Fibroblast of lung (primary cell): ENCODE measurements at places on chromosomes 2 and 18. TPM values are rescaled to one million over a fixed set of nuclear protein-coding genes. Genes with fewer than 3 reads are reported as not detected.

DNA sequence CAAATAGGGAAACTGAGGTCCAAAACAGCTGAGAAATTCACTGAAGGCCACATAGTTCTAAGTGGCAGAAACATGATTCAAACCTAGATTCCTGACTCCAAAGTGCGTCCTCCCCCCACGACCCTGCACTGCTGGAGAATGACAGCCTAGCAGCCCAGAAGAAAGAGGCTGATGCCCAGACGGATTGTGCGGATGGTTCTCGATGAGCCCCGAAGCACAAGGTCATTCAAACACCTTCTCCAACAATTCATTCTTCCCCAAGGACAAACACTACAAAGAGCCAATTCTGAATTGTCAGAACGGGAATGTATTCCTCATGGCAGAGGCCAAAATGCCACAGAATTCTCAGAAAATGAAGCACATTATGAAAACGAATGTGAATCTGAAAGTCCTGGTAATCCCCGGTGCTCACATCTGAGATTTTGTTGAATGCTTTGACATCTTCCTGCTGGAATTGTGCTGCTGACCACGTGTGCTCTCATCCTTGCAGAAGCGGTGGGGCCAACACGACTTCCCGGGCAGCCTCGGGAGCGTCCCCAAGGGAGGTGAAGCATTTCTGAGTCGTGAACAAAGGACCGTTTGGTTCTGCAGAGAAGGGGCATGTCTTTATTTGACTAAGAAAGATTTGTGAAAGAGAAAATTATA is 337.0 kb downstream of the EIPR1 start:
- H3K36me3 ChIP-seq: no peaks in the 10 kb centered on the region
- H3K4me3 ChIP-seq: no peak overlapping the region
- no peak for DNase-seq
- no peaks in the 10 kb centered on the region for H3K4me1 ChIP-seq
- H3K27ac ChIP-seq: no peak overlapping the region

DNA sequence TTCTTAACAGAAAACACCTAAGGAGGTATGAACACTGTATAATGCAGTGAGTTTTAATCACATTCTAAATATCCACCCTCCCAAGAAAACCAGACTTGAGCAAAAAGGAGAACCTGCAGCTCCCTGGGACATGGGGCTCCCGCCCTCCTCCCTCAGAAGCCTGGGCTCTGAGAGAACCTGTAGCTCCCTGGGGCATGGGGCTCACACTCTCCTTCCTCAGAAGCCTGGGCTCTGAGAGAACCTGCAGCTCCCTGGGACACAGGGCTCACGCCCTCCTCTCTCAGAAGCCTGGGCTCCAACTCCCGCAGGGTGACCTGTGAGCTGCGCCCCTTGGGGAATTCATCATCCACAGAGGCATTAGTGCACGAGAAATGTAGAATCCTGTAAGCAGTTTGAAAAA is 222.9 kb downstream of the SNTG2 start:
- DNase-seq: no peak
- H3K36me3 ChIP-seq: no peaks in the 10 kb centered on the region
- no peak overlapping the region for H3K4me3 ChIP-seq

- no peak overlapping the region for H3K4me3 ChIP-seq
- no peak overlapping the region for H3K27ac ChIP-seq
- H3K27me3 ChIP-seq: no peaks in the 10 kb centered on the region
- H3K36me3 ChIP-seq: no peaks in the 10 kb centered on the region
Observed at GRCh38 chr18:32717126-32717525, 55.7 kb downstream of the KLHL14 start.

DNA sequence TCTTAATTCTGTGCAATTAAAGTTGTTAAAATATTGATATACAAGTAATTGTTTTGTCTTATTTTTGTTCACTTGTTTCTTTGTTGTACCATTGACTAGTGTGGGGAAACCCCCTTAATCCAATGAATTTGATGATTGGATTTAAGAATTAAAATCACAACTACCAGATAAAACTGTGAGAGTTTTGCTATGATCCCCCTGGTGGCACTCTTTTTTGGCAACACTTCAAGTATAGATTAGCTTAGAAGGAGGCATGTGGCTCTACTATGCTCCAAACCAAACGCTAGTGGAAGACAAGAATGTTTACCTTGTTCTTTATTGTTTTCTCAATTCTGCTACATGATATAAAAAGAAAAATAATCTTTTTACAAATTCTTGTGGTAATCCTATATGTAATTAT is 477.8 kb upstream of the ETAA1 start:
- H3K27me3 ChIP-seq: no peaks in the 10 kb centered on the region
- no peak for DNase-seq
- H3K4me1 ChIP-seq: peaks cover 1% of the 10 kb centered on the region
- no peak overlapping the region for H3K27ac ChIP-seq
- H3K36me3 ChIP-seq: no peaks in the 10 kb centered on the region

- H3K4me3 ChIP-seq: no peak overlapping the region
- DNase-seq: peak; percentile 85
- no peaks in the 10 kb centered on the region for H3K4me1 ChIP-seq
- H3K27me3 ChIP-seq: no peaks in the 10 kb centered on the region
- no peaks in the 10 kb centered on the region for H3K36me3 ChIP-seq
- no peak overlapping the region for H3K27ac ChIP-seq
Observed at GRCh38 chr2:226601881-226602662, 197.5 kb downstream of the IRS1 start.

GRCh38 chr2:3405307-3405706 is 25.8 kb downstream of the TRAPPC12 start:
- no peaks in the 10 kb centered on the region for H3K4me1 ChIP-seq
- H3K27me3 ChIP-seq: no peaks in the 10 kb centered on the region
- no peak for DNase-seq

- no peaks in the 10 kb centered on the region for H3K4me1 ChIP-seq
- no peaks in the 10 kb centered on the region for H3K36me3 ChIP-seq
- H3K27me3 ChIP-seq: no peaks in the 10 kb centered on the region
- no peak overlapping the region for H3K4me3 ChIP-seq
Observed at GRCh38 chr2:40690036-40690435, 238.1 kb upstream of the SLC8A1 start.

DNA sequence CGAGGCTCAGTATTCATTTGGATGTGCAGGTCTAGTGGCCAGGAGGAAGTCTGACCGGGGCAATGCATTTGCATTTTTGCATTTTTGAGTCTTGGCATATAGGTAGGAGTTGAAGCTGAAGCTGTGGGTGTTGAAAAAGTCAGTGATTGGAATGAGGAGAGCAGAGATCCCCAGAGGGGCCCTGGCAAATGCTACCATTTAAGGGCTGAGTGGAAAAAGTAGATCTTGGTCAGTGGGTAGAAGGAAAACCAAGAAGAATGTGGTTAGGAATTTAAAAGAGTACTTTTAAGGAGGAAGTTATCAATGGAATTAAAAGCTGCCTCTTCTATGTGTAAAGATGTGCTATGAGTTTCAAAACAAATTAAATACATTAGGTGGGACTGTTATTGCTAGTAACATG is 143.0 kb downstream of the ZEB2 start:
- H3K4me3 ChIP-seq: no peak overlapping the region
- H3K4me1 ChIP-seq: peaks cover 3% of the 10 kb centered on the region
- peak; percentile 76 for DNase-seq
- H3K27ac ChIP-seq: no peak overlapping the region

DNA sequence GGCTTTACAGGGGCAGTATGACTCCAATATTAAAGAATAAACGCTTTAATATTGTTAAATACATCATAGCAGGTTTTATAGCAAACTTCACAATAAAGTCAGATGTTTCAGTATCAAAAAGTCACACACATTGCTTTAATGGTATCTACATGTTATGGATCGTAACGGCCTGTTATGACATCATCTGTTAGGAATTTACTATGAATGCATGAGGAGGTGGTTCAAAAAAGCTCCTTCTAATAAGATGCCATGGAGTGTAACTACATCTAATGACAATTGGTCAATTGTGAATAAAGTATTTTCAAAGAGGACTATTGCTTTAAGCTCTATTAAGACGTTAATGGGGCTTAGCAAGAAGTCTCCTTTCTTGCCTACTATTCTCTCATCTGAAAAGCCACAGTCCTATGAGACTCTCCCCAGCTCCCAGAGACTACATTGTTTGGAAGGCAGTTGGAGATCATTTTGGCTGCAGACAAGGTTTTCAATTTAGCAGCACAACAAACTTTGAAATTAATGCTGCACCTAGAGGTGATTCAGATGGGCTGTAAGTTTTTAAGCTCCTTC is 300.7 kb upstream of the MEIS1 start:
- no peak for DNase-seq
- no peaks in the 10 kb centered on the region for H3K4me1 ChIP-seq
- no peak overlapping the region for H3K27ac ChIP-seq
- H3K4me3 ChIP-seq: no peak overlapping the region
- no peaks in the 10 kb centered on the region for H3K27me3 ChIP-seq

DNA sequence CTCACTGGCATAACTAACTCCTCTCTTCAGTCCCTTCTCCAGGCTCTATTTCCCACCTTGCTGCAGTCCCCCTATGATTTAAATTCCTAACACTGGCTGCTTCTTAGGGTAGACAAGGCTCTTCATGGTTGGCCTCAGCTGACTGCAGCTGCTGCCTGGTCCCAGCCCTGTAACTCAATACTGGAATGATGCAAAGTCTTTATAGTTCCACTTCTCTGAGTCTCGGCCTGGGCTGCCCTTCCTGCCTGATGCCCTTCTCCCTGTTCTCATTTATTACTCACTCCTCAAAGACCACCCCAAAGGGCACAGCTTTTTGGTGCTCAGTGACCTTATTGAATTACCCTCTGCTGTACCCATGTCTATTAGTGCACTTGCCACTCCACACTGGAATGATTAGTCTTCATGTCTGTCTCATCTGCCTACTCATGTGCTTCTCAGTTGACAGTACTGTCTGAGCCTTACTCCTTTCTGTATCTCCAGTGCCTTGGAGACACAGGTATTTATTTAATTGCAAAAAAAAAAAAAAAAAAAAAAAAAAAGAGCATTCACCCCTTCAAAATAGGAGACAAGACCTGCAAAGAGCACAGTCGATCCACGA is 199.4 kb upstream of the REV1 start:
- H3K27me3 ChIP-seq: no peaks in the 10 kb centered on the region
- no peaks in the 10 kb centered on the region for H3K36me3 ChIP-seq

GRCh38 chr18:21747268-21747667 is 6.7 kb downstream of the MIB1 start:
- no peak overlapping the region for H3K27ac ChIP-seq
- no peak for DNase-seq
- no peaks in the 10 kb centered on the region for H3K36me3 ChIP-seq
- H3K27me3 ChIP-seq: no peaks in the 10 kb centered on the region

DNA sequence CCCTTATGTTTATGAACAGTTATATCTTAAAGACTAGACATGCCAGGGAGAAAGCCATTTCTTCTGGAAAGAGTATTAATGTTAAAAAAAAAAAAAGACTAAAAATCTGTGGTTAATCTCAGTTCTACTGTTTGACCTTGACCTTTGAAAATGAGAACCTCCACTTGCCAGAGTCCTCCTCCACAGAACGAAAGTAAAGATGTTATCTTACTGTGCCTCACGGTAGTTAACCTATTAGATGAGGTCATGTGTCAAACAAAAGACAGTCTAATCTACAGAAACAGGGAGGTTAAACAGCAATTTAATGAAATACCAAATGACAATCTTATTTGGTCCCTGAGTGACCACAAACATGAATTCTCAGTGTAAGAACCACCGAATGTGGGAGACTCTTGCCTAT is 51.2 kb downstream of the SLC14A2 start:
- DNase-seq: no peak
- peaks cover 15% of the 10 kb centered on the region for H3K4me1 ChIP-seq
- no peaks in the 10 kb centered on the region for H3K27me3 ChIP-seq
- no peak overlapping the region for H3K4me3 ChIP-seq

- H3K4me1 ChIP-seq: no peaks in the 10 kb centered on the region
- peaks cover 55% of the 10 kb centered on the region for H3K27me3 ChIP-seq
- DNase-seq: peak; percentile 64
- H3K27ac ChIP-seq: no peak overlapping the region
- H3K4me3 ChIP-seq: no peak overlapping the region
Observed at GRCh38 chr2:232389327-232389726, 10.8 kb downstream of the ALPP start.

The TRIM43 gene
- polyA plus RNA-seq: not detected in 2 replicates

The CFAP210 gene
- not detected in 2 replicates for polyA plus RNA-seq

The CELF4 gene
- polyA plus RNA-seq: not detected in 2 replicates

The GMCL1 gene
- polyA plus RNA-seq: 7.6 and 12.4 TPM in 2 replicates

The ADAM23 gene
- polyA plus RNA-seq: 2.7 and 9.5 TPM in 2 replicates

The ZEB2 gene
- 62.7 and 130 TPM in 2 replicates for polyA plus RNA-seq

The COL5A2 gene
- polyA plus RNA-seq: 93.1 and 353 TPM in 2 replicates

The PDE1A gene
- 4.0 and 5.4 TPM in 2 replicates for polyA plus RNA-seq

The TFCP2L1 gene
- polyA plus RNA-seq: not detected in 2 replicates

The SLC14A1 gene
- polyA plus RNA-seq: 8.0 and 56.5 TPM in 2 replicates
